ENCODE measurements at places on chromosomes 12 and 14.

DNA sequence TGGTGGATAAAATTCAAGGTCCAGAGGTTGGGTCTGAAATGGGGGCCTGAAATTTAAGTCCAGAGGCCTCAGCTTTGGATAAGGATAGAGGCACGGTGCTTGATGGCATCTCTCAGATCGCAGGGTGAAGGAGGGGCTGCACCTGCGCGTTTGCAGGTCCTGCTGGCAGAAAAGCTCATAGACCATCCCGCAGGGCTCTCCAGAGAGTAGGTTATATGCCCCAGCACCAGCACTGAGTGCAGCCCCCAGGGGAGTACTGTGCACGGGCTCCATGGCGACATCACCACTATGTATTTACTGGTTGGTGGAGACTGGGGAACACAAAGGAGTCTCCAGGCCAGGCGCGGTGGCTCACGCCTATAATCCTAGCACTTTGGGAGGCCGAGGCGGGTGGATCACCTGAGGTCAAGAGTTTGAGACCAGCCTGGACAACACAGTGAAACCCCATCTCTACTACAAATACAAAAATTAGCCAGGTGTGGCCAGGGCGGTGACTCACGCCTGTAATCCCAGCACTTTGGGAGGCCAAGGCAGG is 4.3 kb upstream of the CD63 start:
- DNase-seq, result no peak

GRCh38 chr14:60656686-60657455 is 7.6 kb upstream of the SIX1 start:
- DNase-seq, result no peak

DNA sequence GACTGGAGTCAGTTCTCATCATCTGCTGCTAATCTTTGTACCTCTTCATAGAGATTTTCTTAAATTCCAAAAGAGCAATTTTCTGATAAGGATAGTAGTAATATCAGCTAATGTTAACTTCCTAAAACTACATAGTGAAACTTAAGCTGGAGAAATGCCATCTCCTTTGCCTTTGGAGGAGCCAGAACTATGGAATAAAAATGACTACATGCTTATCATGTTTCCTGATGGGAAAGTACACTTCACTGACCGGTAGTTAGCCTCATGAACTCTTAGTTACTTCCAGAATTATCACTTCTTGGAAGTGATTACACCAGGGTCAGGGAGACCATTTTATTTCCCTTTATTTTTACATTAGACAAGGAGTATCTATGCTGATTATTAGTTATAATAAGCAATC is 1222.1 kb upstream of the TMEM132C start:
- no peak for DNase-seq

GRCh38 chr14:69473260-69473659 is 11.3 kb upstream of the PLEKHD1 start:
- DNase-seq, result no peak

DNA sequence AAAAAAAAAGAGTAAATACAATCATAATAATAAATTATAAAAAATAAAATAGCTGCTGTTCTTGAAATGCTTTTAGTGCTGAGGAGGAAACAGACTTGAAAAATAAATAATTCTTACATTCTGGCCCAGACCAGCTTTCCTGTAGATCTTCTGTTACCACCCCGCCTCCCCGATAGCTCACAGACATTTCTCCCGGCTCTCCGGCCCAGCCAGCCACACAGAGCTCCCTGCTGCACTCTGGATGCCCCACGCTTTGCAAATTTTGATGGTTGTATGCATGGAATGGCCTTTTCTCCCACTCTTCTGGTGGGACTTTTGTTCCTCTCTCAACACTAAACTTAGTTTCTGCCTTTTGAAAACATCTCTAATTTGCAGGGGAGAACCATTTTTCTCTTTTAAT is 249.3 kb downstream of the ATP23 start:
- no peak for DNase-seq

DNA sequence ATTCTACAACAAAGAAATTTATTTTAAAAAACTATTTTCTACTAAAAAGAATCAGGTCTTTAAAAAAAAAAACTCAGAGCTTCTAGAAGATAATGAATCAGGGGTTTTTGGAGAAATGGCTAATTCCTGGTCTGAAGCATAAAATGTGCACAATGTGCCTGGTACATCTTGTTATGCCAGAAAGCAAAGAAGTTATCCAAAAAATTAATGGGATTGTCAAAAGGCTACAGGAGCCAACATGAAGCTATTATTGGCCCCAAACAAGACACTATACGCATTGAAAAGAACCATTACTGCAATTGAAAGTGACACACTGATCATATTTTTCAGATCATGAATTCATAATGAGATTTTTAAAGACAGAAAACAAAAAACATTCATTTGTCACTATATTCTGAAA is 19.3 kb upstream of the TUBA1A start:
- DNase-seq, result no peak

DNA sequence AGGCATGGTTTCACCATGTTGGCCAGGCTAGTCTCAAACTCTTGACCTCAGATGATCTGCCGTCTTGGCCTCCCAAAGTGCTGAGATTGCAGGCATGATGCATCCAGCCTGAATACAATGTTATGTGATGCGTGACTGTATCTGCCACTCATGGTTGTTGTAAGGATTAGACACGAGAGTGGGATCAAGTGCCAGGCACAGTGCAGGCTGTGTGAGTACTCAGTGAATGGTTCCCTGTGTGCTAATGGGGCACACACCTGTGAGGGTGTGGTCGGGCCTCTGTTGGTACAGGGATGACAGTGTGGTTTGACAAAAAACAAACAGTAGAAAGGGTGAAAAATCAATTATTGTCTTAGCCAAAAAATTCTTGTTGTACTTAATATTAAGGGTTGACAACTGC is 61.8 kb downstream of the TECPR2 start:
- no peak for DNase-seq

- DNase-seq, result no peak
These were observed 9.1 kb upstream of the ISM2 start for GRCh38 chr14:77507762-77508161.

GRCh38 chr14:104770851-104771272 is 17.9 kb downstream of the SIVA1 start:
- no peak for DNase-seq

Data from CD4-positive, alpha-beta T cell treated with Interleukin-6 at 100 ng/mL for 8 hours (primary cell).